ENCODE measurements at places on chromosomes 3 and 15.

- DNase-seq, result no peak
Observed at GRCh38 chr3:186901135-186901734, 29.1 kb upstream of the ST6GAL1 start.

GRCh38 chr15:36951731-36952247 is 148.6 kb downstream of the MEIS2 start:
- DNase-seq, result no peak

- no peak for DNase-seq
Observed at GRCh38 chr3:127736801-127737539, 64.2 kb downstream of the ABTB1 start.

DNA sequence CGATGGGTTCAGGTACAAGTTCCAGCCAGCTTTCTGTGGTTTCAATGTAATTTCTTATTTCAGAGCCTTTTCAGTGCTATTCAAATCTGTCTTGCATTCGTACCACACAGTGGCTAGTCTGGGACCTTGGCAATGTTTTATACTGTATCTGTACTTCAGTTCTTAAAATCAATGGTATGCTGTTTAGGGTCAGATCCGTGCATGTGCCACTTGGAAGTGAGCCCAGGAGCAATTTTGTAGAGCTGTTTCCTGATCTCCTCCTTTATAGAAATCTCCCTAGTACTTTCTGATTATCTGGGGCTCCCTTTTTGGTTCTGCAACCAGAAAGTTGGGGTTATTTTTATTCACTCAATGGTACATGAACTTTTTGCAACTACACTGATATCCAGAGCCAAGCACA is 59.5 kb upstream of the NDUFB4 start:
- DNase-seq, result no peak

GRCh38 chr15:97623091-97623661 is 337.3 kb upstream of the ARRDC4 start:
- no peak for DNase-seq
